ENCODE measurements at places on chromosomes 4 and X.

DNA sequence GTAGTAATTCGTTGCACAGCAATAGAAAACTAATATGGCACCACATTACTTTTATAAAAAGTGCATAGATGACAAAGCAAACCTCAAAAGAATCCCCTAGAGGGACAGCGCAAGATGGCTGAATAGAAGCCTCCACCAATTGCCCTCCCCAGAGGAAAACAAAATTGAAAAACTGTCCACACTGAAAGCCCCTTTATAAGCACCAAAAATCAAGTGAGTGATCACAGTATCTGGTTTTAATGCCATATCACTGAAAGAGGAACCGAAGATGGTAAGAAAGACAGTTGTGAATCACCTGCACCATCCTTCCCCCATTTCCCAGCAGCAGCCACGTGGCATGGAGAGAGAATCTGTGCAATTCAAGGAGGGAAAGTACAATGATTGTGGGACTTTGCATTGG is 522.2 kb downstream of the GLUD2 start:
- DNase-seq = no peak

GRCh38 chr4:119046263-119046662 is 89.4 kb upstream of the MYOZ2 start:
- DNase-seq = no peak

DNA sequence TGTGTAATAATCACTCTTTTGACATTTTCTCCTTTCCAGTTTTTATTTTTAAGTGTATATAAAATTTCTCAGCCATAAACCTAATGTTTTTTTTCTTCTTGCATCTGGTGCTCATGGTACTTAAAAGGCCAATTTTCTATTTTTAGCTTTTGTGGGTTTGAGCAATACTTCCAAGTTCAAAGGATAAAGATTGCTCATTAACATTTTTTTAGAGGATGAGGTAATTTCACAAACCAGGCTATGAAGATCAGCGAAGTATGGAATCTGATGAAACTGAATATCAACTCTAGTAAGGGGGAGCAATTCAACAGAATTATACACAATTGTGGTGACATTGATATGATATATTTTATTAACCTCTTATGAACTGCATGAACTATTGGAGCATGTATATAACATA is 25.8 kb upstream of the KLHL34 start:
- no peak for DNase-seq

DNA sequence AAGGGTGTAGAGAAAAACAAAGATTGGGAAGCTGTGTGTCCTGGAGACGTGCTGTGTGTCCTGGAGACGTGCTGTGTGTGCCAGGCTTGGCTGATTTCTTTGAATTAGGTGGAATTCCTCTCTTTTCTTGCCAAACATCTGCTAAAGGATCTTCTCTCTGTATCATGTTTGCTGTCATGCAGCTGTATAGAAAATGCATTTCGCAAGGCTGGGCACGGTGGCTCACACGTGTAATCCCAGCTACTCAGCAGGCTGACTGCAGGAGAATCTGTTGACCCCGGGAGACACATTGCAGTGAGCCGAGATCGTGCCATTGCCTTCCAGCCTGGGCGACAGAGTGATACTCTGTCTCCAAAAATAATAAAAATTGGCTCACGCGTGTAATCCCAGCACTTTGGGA is 187.0 kb downstream of the CRLF2 start:
- no peak for DNase-seq

DNA sequence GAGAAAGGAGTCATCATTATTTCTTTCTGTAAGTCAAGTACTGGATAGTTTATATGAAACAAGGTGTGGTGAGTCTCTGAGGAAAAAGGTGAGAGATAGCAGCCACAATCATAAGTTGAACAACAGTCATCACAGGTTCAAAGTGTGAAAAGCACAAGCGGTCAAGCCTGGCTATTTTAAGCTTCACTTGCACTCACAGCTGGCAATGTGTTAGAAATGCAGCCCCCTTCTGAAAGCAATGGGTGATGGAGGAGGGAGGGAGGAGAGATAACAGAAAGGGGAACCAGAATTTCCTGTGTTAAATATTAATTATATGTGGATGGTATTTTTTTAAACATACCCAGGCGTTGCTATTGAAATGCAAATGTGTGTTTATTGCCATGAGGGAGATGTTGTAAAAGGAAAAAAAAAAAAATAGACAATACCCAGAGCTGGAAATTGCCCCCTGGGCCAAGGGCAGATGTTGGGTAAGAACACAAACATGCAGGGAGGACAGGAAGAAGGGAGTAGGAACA is 26.9 kb upstream of the BMP3 start:
- DNase-seq = no peak

DNA sequence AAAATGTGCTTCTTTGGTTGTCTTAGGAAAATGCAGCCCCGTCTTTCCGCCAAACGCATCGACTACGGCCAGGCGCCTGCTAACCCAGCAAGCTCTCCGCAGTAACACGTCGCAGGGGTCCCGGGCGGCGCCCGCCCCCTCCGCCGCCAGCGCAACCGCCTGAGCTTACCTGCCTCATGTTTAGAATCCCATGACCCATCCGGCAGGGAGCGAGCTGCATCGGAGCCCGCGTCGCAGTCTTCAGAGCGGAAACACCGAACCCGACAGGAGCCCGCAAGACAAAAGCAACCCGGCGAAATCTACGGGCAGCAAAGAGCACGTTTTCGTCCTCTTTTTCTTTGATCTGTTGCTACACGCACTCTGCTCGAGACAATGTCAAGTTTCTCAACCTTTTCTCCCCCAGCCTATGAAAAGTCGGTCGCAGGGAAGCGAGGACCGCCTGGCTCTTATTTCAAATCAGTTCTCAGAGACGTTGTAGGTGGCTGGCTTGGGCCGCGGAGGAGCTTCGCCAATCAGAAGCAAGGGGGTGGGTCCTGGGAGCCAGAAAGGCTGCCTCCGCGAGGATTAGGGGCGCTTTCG is at the start of gene MID1:
Gene MID1 (minus strand): TSS at position 465 of the 579 bp plus-strand sequence. CDS start 53,038 bp downstream, outside the sequence.
- DNase-seq = no peak

DNA sequence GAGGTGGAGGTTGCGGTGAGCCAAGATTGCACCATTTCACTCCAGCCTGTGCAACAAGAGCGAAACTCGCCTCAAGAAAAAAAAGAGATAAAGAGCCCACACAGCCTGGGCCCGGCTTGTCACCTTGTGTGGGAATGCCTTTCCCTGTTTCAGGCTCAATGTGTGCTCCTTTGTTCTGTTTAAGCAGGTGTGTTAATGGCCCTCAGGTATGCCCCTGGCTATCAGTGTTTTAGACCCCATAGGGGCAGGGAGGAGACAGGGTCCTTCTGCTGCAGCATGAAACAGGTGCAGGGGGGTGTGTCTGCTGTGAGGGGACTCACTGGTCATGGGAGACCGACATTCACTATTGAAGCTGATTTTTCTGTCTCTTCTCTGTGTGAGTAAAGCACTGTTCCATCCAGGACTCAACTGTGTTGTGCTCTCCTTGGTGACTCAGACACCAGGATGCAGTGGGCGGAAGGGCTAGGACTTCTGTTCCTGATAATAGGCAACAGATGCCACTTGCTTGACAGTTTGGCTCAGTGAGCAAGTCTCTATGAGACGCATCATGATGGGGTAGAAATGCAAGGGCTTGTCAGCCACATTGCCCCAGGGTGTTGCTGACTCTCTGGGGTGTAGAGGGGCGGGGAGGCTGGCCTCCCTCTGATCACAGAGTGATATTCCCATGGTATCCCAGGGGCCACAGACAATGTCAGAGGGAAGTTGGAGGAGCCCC is 15.6 kb upstream of the LAP3 start:
- DNase-seq = no peak

DNA sequence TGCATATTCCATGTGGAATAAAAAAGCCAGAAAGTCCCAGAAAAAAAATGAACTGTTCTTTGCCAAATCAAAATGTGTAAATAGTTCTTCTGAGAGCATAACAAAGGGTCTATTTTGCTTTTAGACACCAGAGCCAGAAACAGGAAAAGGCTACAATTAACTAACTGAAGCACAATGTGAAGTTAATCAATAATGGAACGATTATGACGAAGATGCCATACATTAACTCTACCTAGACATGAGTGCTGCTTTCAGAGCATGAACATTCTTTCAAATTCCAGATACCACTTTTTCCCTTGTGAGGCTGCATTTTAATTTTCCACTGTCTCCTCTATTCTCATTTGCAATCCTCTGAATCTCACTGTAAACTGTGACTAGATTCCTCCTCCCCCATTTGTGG is 48.7 kb upstream of the PHOX2B start:
- DNase-seq = no peak

Data from activated CD4-positive, alpha-beta T cell treated with anti-CD3 and anti-CD28 coated beads, Interleukin-2, amount 50 U/mL, for 1 hour (primary cell).